ENCODE measurements at places on chromosomes 16 and 17.
A peak's percentile ranks its signal among the peaks of the same experiment; 100 is the strongest.

- ATAC-seq: no peak
Measured at GRCh38 chr17:58648236-58648635, 43.6 kb downstream of the TEX14 start.

DNA sequence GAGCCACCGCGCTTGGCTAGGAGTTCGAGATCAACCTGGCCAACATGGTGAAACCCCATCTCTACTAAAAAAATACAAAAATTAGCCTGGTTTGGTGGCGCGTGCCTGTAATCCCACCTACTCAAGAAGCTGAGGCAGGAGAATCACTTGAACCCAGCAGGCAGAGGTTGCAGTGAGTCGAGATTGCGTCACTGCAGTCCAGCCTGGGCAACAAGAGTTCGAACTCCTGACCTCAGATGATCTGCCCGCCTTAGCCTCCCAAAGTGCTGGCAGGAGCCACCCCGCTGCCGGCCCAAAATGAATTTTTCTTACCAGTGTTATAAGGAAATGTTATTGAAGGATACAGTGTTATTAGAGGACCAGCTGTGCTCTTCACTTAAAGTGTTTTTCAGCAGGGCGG, 2.3 kb downstream of the NUP85 start:
- no peak for ATAC-seq

DNA sequence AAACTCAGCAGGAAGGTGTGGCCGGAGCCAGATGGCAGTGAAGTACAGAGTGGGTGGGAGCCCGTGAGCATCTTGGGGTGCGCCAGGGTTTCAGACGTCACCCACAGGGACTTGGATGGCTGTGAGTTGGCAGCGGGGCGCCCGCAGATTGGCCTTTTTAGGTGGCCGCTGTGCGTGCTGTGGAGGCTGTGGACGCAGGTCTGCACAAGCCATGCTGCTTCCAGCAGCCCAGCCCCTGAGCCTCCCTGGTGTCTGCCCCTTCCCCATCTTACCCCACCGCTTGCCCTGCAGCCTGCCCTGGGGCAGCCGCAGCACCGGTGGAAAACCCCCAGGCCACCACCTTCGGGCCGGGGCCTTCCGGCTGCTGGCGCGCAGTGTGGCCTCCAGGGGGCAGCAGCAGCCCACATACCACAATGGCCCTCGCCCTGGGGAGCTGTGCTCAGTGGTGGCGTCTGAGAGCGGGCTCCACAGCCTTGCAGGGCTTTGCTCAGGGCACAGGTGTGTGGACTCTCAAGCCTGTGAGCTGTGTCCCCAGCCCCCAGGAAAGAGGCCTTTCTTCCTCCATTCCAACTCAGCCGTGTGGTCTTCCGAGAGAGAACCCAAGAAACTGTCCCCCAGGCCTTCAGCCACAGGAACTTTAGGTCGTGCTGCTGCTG, 11.8 kb downstream of the ENDOV start:
- peak; percentile 98 for ATAC-seq

DNA sequence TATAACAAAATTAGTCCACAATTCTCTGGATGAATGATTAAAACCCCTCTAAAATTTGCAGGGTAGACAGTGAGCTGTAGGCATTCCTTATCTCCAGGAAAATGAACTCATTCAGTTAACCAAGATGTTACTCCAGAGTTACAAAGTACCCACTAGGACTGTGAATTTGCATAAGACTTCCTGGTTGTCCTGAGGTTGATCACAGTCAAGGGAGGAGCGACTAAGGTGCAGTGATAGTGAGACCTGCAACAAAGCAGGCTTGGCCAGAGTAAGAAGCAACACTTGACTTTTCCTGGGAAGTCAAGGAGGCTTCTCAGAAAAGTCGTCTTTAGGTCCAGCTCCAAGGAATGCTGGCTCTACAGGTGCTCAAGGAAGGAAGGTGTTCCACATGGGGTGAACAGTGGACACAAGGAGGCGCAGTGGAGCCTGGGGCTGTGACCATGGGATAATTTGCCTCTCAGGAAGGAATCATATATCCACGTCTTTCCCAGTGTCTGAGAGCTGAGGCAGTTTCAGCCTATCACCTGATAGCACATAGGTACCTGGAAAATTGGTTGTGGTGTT, 821.1 kb upstream of the EEF2KMT start:
- no peak for ATAC-seq

DNA sequence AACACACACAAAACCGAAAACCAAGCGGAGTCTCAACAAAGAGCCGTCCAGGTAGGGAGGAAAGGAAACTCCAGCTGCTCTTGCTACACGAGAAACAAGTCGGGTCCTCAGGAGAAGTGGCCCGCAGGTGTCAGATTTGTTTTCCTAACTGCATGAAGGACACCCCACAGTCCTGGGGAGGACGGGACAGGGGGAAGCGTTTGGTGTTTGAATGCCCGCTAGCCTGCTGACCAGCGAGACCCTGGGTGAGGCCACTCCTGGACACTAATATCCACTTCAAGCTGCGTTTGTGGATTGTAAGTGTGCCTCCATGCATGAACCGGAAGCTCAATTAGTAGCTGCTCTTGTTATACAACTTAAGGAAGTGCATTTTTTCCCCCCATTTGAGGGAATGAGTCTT, 299.5 kb downstream of the MAF start:
- no peak for ATAC-seq

- no peak for ATAC-seq
Measured at GRCh38 chr16:3541527-3542155, 35.6 kb downstream of the NLRC3 start.

DNA sequence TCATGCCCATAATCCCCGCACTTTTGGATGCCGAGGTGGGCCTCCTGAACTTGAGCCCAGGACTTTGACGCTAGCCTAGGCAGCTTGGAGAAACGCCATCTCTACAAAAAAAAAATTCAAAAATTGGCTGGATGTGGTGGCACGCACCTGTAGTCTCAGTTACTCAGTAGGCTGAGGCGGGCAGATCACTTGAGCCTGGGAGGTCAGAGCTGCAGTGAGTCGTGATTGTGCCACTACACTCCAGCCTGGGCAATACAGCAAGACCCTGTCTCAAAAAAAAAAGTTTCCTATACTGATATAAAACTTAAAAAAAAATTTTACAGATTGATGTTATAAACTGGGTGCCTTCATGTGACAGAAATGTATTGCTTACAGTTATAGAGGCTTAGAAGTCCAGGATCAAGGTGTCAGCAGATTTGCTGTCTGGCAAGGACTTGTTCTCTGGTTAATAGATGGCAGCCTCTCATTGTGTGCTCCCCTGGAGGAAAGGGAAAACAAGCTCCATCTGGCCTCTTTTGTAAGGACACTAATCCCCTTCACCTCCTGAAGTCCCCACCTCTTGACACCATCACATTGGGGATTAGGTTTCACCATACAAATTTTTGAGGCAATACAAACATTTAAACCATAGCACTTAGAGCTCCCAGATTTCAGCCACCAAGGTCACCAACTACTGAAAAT, 8.5 kb upstream of the CES3 start:
- ATAC-seq: no peak

DNA sequence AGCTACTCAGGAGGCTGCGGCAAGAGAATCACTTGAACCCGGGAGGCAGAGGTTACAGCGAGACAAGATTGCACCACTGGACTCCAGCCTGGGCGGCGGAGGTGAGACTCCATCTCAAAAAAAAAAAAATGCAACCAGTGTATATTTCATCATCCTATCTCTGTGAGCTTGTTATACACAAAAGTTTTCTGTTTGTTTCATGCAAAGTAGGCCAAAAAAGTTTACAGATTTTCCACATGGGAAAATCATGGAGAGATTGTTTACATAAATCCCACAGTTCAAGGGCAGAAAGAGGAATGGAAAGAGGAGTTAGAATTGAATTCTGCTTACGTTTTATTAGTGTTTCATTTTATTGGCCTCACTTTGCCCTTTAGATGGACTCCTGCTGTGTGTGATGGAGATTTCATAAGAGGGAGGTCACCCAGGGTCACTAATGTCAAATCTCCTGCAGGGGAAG, 24.7 kb downstream of the NARF start:
- ATAC-seq: no peak

DNA sequence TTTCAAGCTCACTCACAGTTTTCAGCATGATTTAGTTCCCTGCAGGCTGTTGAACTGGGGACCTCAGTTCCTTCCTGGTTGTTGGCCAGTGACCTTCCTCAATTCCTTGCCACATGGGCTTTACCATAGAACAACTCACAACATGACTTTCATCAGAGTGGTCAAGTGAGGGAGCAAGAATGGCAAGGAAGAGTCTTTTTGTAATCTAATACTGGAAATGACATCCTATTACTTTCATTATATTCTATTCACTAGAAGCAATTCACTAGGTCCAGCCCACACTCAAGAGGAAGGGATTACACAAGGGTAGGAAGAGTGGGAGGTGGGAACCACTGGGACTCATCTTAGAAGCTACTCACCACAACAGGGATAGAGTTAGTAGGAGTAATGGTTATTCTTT, 57.6 kb downstream of the SYT17 start:
- no peak for ATAC-seq

DNA sequence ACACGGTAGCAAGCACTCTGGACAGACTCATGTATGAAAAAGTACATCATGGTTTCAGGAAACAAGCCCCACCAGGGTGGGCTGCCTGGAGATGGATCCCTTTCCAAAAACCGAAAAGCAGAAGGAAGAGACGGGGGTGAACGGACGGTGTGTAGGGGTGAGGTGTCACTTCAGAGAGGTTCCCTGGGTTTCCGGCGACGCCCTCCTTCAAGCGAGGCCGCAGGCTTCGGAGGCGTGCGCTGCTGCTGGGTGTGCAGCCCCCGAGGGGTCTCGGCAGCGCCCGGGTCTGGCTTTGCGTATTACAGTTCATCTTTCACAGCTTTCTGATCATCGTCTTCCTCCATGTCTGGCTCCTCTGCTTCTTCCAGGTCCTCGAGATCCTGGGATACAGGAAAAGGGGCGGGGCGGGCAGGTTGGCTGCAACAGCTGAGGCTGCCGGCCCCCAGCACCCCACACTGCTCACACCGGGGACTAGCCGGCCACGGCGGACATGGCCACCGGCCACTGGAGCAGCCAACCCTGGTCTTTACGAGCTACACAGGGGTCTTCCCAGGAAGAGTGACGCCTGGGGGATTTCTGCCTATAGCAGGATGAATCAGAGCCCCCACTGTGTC, 9.0 kb upstream of the PPP1R27 start:
- no peak for ATAC-seq

DNA sequence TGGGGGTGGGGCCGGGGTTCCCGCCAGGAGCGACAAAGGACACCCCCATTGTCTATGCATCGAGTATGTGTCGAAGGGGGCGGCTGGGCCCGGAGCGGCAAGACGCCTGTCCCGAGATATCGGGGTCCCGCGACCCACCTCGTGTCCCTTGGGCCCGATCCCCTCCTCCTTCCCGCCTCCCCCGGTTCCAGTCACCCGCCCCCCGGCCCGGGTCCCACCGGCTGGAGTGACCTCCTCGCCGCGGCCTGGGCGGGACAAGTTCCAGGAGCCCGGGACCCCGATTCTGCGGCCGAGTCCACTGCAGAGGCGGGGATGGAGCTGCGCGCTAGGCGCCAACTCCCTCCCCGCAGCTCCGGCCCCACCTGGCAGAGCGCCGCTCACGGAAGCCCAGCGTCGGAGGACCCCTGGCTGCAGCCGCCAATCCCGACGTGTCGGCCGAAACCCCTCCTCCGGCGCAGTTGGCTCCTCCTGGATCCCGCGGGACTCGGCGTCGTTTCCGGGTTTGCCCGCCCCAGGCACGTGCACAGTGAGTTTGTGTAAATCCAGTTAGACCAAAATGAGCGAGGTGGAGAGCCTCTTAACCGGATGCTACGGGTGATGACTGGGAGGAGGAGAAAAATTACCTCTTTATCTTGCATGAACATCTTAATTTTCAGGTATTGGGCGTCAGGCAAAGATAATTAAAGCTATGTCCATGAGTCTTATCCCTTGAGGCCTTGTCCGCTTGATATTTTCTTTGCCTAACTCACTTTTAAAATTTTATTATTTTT, at the start of gene NMRAL1:
Gene NMRAL1 (minus strand): TSS at position 434 of the 770 bp plus-strand sequence. CDS start 493 bp downstream, outside the sequence.
- ATAC-seq: peak; percentile 55

DNA sequence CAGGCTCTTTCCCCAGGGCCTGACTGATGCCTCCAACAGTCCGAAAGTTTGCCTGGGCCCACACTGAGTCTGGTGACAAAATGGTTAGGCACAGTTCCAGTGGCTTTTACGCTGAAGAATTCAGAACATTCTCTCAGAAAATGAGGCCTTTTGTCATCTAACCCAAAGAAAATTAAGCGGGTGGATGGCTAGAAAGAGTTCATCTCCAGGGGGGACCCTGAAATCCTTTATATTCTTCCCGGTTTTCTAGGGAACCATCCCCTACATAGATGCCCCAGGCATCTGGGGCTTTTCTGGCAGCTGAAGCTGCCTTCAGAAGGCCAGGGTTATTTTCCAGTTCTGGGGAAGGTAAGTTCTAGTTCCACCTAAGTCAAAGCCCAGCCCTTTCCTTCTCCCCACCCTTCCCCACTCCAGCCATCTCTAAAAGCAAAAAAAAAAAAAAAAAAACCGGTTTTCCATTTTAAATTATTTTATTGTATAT, 2.2 kb downstream of the RASD1 start:
- no peak for ATAC-seq

GRCh38 chr16:22675745-22676540, 138.0 kb upstream of the HS3ST2 start:
- no peak for ATAC-seq

- ATAC-seq: no peak
Measured at GRCh38 chr16:75322740-75323139, 71.3 kb upstream of the BCAR1 start.

- ATAC-seq: peak; percentile 63
Measured at GRCh38 chr17:14197586-14197985, 39.1 kb downstream of the CDRT15 start.

DNA sequence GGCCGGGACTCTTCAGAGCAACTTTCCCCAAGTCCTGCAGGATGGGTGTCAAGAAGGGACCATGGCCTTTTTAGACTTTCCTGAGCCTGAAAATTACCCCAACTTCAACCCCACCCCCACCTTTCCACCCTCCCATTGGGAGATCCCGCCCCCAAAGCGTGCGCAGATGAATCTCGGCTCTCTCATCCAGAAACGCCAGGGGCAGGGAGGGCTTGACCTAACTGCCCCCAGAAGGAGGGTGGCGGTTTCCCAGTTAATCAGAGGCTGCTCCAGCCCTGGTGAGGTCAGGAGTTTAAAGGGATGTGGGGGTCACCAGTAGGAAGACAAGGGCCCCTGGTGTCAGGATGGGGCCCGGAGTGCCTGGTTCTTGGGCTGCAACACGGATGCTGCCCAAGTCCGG, 480 bp downstream of the KIF19 start:
- no peak for ATAC-seq

GRCh38 chr17:77830816-77831473, 127.6 kb upstream of the TNRC6C start:
- no peak for ATAC-seq

DNA sequence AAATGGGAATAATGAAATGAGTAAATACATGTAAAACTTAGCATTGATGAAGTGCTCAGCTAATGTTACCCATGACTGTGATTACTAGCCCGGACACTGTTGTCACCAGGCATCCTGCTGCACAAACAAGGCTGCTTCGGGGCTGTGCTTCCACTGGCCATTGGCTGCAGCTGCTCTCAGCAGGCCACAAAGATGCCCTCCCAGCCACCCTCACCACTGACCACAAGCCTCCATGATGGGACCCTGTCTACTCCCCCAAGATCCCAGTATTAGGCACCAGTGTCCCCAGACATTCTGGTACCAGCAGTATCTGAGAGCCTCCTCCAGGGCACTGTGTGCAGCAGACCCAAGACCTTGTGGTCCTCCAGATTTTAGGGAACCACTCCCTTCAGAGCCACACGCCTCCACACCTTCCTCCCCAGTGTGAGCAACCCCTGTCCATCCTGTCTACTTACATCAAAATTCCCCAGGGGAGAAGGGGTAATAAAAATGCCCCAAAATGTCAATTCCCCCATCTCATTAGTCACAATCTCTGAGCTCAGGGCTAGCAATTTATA, 19.7 kb upstream of the NUP93 start:
- ATAC-seq: no peak

GRCh38 chr17:48631693-48632578, 5.8 kb upstream of the HOXB9 start:
- ATAC-seq: no peak
